Activated naive CD4-positive, alpha-beta T cell treated with anti-CD3 and anti-CD28 coated beads, Interleukin-2, amount 50 U/mL, for 16 hours (primary cell): ENCODE measurements at places on chromosomes 3 and 15.

DNA sequence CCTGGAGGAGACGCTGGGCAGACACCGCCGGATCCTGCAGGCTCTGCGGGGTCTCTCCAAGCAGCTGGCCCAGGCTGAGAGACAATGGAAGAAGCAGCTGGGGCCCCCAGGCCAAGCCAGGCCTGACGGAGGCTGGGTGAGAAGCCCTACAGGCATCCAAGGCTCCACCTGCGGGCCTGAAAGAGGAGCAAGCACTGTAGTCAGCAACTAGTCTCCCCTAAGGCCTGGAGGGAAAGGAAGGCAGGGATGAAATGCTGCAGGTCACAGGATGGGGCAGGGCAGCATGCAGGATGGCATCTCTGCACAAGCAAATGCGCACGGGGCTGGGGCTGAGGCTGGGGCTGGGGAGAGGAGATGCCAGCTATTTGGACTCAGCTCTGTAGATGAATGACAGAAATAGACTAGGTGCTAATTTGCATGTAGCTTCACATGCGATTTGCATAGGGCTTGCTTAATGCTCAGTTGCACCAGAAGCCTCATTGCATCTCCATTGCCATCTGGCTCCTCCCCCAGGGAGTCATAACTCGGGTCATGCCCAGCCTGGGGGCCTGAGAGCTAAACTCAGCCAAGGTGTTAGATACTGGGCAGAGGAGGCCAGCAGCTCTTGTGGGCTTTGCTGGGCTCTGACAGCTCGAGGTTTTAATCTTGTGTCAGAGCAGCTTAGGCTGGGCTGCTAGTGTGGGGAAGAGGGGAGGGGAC, 5.2 kb upstream of the CPLX3 start:
- no peak for DNase-seq

- DNase-seq: no peak
These were observed 42.8 kb downstream of the TFDP2 start for GRCh38 chr3:142106548-142106947.

- no peak for DNase-seq
These were observed 57.8 kb upstream of the RPL32 start for GRCh38 chr3:12898965-12899755.

- DNase-seq: no peak
These were observed 266.8 kb downstream of the ZNF385D start for GRCh38 chr3:21484057-21484827.

GRCh38 chr15:49875392-49875791, 243.6 kb downstream of the ATP8B4 start:
- no peak for DNase-seq

DNA sequence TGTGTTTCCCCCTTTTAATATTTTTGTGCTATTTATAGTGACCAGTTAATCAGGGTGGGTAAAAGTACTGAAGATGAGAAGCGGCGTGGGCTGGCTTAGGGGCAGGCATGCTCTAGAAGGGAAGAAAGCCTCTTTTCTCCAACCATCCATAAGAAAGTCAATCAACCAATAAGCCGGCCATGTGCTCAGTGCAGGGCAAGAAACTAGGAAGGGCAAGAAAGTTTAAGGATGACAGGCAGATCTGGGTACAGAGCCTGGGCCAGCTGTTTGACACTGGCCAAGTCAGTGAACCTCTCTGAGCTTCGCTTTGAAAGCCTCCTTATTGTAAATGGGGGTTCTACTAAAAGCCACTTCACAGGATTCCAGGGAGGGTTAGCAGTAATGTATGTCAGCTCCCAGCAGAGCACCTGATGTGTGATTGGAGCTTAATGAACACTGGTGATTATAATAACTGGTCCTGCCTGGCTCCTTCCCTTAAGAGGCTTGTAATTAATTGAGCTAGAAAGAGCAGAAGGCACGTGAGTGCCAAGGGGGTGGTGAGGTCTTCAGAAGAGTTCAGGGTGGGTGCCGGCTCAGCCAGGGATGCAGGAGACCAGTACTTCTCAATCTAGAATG, 5.7 kb upstream of the CHRNA3 start:
- DNase-seq: no peak

DNA sequence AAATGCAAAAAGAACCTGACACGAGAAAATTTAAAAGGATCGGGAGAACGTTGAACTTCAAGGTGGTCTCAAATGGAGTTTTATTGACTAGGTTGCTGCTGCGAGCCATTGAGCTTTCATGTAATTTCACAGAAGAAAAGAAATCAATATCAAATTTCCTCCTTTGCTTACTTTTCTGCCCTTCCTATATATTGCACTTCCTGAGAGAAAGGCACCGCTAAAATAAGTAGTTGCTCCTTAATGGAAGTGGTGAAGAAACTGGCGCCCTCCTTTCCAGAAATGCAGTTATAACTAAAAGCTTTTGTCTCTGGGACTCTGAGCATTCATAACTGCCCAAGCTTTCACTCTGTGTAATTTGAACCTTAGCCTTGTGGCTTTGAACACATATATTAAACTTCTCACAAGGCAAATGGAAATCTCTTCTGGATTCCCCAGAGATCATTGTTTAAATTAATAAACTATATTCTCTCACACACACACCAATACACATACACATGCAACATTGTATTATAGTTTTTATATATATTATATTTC, 13.4 kb downstream of the EID1 start:
- no peak for DNase-seq

GRCh38 chr3:166444756-166445155, 607.5 kb upstream of the BCHE start:
- DNase-seq: no peak

DNA sequence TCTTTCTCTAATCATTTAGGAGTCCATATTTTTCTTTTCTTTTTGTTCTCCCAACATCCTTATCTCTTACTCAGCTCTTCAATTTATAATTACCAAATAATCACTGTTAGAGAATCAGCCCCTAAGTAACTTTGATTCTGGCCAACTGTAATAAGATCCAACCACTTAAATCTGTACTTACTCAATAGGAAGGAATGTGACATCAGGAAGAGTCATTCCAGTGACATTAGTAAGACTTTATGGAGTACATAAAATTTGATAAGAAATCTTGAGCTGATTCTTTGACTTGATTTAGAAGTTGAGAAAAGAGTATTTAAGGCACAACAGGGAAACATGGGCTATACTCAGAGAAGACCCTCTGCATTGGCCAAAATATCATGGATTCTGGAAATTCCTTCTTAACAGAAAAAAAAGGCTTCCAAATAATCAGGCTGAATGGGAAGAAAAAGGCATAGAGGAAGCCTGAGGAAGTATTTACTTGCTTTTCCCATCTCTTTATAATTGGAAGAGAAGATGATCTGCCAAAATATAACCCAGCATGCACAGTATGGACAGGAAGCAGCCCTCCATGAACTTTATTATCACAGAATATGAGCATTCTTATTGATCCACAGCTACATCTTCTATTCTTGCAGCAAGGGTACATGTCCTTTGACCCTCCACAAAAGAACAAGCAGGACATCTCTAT, 289.7 kb upstream of the TPRG1 start:
- DNase-seq: no peak

- no peak for DNase-seq
These were observed 4.0 kb upstream of the RASGRF1 start for GRCh38 chr15:79094611-79095021.

- no peak for DNase-seq
These were observed 64.4 kb upstream of the CRTC3 start for GRCh38 chr15:90465140-90465929.

- DNase-seq: no peak
These were observed 200.3 kb upstream of the PFN2 start for GRCh38 chr3:150170852-150171520.

DNA sequence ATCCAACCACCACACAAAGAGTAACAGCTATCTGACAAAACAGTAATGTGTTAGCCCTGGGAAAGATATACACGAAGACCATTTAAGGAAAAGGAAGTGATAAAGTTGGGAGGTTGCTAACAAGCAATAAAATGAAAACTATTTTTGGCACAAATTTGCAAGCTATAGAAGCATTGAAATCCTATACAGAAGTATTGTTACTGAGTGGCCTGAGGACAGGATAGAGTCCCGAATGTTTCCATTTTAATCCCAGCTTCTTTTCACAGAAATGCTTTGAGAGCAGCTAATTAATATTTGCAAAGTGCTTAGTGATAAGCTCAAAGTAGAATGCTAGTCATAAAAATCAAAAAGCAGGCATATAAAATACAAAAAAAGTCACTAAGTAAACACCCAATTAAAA, 51.5 kb downstream of the RAD18 start:
- DNase-seq: no peak

DNA sequence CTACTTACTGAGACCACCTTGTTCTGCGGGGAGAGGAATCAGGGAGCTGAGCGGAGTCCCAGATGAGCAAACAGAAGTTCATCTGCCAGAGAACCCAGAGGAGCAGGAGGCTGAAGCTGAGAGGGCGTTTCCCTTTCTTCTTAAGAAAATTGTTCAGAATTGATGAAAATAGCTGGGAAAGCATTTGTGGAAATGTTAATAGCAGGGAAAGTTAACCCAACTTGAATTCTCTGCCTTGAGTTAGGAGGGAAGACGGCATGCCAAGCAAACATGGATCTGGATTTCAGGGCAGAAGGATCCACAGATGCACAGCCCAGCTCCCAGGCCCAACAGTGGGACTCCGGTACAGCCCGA, 23.2 kb downstream of the CRABP1 start:
- no peak for DNase-seq

GRCh38 chr3:39065197-39065596, 13.4 kb downstream of the WDR48 start:
- peak; percentile 12 for DNase-seq
